ENCODE measurements at places on chromosomes 5 and 9.

DNA sequence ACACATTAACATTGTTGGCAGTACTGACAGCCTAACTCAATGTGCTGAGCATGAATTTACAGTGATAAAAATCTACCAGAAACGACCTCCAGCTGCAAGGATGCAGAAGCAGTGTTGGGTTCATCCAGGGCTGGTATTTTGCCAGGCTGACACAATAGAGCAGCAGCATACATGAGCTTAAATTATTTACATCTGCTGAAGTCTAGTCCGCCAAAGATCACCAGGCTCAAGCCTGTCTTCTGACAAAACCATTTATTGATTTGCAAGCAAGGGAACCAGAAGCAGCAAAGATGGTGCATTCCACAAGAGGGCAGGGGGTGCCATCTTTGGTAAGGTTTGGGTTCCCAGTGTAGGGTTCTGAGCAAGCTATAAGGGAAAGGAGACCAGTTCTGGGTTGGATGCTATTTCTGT, 8.7 kb upstream of the C5orf34 start:
- no peak for DNase-seq

DNA sequence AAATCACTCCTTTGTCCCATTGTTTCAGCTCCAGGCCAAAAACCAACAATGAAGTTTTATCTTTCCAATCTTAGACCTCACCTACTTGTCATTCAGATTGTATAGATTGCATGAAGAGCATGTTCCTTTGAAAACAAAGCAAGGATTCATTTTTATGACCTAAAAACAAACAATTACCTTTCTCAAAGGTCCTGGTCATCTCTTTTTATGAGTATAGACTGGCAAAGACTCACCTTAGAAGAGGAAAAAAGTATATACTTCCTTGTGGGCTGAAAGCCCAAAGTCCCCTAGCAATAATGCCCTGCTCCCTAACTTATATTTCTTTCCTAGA, 28.4 kb upstream of the TLE1 start:
- peak; percentile 4 for DNase-seq

DNA sequence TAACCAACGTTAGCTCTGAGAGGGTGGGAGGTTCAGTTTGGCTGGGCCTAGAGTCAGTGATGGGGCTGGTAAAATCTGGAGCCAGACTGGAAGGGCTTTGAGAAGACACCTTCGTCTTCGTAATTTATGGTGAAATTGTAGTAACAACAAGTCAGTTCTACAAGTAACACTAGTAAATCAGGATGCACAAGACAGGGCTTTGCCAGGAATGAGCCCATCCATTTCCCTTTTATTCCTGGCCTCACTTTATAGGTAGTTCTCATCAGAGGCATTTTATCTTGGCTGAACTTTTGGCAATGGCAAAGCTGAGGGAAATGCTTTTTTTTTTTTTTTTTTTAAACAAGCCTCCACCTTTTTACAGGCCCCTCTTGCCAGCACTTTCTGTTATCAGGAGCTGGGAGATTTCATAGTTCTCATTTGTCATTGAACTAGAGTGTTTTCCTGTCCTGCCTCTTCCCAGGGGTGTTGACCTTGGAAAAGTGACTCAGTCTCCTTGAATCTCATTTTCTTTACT, 110.5 kb upstream of the KLF4 start:
- no peak for DNase-seq

- DNase-seq, result no peak
These were observed 261.3 kb downstream of the PIK3R1 start for GRCh38 chr5:68476854-68477253.

- DNase-seq, result no peak
These were observed 89.5 kb downstream of the MAN2A1 start for GRCh38 chr5:109779036-109779735.

GRCh38 chr9:123876750-123877149, 53.2 kb downstream of the DENND1A start:
- DNase-seq, result no peak

DNA sequence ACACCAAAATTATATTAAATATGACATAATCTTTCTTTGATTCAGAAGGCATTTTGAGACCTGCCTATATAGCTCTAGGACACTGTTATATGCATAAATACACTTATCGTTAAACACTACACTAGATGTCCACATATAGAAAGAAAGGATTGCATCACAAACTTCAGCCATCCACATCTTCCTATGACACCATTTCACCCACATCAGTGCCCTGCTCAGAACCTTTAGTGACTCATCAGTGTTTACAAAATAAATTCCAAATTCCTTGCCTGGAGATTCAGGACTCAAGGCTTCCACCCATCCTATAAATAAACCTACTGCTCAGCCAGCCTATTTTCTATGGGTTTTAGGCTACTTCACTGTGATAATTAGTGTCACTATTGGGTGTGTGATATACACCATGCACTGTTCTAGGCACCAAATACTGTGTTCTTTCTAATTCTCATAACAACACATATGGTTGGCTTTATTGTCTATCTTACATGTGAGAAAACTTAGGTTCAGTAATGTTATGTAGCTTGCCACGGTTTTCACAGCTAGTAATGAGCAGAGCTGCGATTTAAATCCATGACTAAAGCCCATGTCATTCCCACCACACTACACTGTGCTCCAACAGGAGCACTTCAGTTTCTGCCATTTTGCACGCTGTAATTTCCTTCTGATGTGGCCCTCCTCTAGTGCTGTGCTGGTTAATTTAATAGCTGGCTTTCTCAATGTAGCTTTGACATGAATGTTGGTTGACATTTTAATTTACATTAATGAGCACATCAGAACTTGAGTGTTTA, 103.3 kb downstream of the SREK1 start:
- DNase-seq, result no peak

DNA sequence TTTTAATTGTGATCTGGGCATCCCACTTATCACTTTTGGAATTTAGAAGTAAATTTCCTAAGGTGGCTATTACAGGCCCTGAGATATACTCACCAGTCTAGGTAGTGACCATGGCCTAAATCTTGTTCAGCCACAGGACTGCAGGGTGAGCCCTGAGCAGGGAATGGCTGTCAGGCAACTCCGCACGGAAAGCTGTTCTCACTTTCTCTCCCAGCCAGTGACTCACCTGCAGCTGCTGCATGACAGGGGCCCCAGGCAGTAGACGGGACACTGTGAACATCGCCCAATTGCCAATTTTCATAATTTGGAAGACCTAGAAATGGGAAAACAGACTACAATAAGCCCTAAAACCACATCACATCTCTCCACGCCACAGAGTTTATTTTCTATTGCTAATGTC, 69.6 kb upstream of the TAF1L start:
- DNase-seq, result no peak

- no peak for DNase-seq
These were observed 187.5 kb downstream of the MED10 start for GRCh38 chr5:6190838-6191237.

- no peak for DNase-seq
These were observed 51.1 kb downstream of the GNA14 start for GRCh38 chr9:77597057-77597456.

DNA sequence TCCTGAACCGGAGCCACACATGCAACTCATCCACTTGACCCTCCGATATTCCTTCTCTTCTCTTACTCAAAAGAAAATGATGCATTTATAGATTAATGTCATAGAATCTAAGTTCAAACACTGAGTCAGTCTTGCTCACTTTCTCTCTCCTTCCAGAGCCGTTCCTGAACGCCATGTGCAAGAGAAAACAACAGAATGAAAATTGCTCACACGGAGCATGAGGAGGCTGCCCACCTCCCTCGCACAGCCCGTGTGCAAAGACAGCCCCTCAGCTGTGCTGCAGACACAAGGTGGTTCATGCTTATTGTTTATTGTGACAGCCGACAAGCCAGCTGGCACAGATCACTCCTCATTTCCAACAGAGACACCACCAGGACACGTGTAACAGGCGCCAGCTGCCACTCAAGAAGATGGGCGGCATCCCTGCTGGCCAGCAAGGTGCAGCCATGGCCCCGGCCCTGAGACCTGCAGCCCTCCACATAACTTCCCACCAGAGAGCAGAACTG, 290.8 kb downstream of the GLIS3 start:
- DNase-seq, result no peak

GRCh38 chr9:81717061-81717746, 27.9 kb upstream of the TLE1 start:
- DNase-seq, result no peak

All from NCI-H526 (cell line).